ENCODE measurements at places on chromosomes 12 and 14.

- no peak for DNase-seq
Observed at GRCh38 chr14:81550001-81550637, 16.5 kb upstream of the SEL1L start.

- DNase-seq = peak; percentile 4
Observed at GRCh38 chr12:38788106-38788505, 117.3 kb downstream of the CPNE8 start.

- DNase-seq = peak; percentile 29
Observed at GRCh38 chr12:9868311-9868801, 798 bp downstream of the CLEC2B start.

- DNase-seq = no peak
Observed at GRCh38 chr12:4106621-4107020, 166.9 kb upstream of the CCND2 start.

DNA sequence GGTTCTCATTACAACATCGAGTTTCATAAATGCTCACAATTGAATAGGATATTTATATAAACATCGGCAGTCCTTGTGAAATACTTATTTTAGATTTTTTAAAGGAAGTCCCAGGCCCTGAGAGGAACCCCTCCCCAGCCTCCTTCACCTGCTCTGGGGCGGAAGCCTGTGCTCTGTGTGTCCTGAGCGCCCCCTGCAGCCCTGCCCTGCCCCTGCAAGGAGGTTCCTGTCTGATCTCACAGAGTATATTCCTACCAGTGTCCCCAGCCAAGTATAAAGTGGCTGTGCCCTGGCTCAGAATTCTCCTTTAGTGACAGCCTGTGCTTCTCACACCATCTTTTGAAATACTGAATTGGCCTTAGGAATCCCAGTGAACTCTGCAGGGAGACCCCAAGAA is 659.5 kb downstream of the TMEM121 start:
- no peak for DNase-seq

- DNase-seq = no peak
Observed at GRCh38 chr12:98387444-98387843, 127.9 kb upstream of the TMPO start.

GRCh38 chr12:113152196-113152834 is 2.8 kb downstream of the CFAP73 start:
- DNase-seq = no peak

- DNase-seq = no peak
Observed at GRCh38 chr14:22429546-22430294, 159.3 kb downstream of the DAD1 start.

- no peak for DNase-seq
Observed at GRCh38 chr12:132257206-132257954, 72.0 kb downstream of the GALNT9 start.

- no peak for DNase-seq
Observed at GRCh38 chr12:99224237-99224636, 423.3 kb upstream of the GARIN6 start.

- peak; percentile 55 for DNase-seq
Observed at GRCh38 chr12:86721713-86722397, 465.7 kb upstream of the MGAT4C start.
